ENCODE measurements at places on chromosomes 11 and 22.

DNA sequence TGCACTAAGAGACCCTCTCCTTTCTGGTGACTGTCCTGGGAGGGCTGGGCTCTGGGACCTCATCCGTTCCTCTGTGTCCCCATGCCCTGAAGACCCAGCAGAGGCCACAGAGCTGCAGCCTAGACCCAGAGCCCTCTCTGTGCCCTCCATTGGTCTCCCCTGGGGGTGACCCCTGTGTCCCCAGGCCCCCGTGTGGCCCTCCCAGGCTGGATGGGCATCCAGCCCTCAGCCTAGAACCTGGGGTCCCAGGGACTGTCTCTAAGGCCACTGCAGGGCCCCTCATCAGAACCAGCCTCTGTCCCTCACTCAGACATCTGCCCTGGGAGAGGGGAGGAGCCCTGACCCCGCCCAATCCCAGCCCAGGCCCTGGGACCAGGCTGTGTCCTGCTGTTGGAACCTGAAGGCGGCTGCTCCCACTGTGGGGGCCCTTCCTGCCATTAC, 5.7 kb downstream of the IGLL1 start:
- no peak for DNase-seq

- DNase-seq: peak; percentile 95
These were observed 87.4 kb upstream of the ARHGAP32 start for GRCh38 chr11:129279326-129280026.

DNA sequence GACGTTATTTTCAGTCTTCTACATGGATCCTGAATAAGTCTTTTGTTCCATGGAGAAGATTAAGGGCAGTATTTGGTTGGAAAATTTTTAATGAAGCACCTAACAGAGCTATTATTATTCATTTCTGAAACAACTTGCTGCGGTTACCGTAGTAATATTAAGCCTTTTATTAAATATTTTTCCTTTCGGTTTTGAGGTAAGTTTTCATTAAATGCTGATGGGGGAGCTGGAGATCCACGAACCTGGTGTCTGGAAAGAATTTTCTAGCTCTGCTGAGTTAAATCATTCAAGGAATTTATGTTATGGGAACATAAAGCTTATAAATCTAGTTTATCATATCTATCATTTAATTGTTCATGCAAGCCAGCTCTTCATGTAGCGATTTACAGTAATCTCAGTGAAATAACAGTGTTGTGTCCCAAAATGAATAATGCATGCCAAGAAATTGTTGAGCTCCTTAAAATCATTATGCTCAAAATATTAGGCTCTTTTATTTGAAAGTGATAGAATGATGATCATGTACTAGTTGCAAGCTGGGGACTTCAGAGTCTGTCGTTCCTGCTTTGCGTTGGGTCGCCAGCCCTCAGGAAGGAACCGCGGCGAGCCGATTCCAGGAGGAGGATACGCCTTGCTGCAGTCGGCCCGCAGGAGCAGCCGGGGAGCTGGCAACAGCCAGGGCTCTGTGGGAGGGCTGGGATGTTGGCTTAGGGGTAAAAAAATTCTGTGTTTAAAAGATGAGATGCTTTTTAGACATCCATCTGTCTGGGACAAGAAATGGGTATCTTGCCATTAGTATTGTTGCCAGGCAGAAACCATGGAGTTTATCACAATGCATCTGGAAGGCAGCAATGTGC, 83.1 kb downstream of the TBC1D22A start:
- peak; percentile 39 for DNase-seq

DNA sequence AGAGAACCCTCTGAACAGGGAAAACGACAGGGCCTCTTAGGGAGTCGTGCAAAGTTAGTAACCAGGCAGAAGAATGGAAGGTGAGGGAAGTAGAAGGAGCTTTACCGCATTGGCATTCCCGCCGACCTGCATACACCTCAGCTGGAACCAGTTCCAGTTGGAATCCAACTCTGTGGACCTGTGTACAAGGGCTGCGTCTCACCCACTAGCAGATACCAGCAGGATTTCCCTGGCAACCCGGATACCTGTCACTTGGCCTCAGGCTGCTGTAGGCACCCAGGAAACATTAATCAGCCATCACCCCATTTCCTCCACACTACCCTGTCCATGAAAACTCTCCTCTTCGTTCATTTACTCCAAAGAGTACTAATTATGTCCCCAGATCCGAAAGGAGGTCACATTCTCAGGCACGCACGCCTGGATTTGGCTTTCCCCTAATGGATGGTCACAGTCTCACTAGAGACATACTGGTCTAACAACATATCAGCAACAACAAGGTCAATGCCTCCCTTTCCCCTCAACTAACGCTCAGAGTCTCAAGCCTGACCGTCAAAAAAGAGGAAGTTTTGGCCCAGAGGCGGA, 842 bp downstream of the ARFGAP2 start:
- DNase-seq: no peak

- DNase-seq: no peak
These were observed 220.5 kb upstream of the PITPNB start for GRCh38 chr22:28139516-28139915.

DNA sequence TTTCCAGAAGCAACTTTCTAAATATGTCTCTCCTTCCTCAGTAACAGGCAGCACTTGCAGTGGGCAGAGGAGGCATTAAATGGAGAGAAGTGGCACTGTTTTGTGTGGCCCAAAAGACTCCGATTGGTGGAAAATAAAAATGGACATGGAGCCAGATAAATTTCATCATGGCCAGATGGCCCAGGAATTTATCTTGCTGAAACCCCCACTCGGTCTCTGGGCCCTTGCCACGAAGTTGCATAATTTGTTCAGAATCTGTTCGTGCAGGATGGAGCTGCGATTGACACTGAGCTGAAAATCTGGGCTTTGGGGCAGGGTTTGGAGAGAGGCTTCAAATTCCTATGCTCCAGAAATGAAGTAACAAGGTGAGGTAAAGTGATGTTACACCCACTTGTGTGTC, 65.5 kb downstream of the C11orf91 start:
- peak; percentile 33 for DNase-seq

DNA sequence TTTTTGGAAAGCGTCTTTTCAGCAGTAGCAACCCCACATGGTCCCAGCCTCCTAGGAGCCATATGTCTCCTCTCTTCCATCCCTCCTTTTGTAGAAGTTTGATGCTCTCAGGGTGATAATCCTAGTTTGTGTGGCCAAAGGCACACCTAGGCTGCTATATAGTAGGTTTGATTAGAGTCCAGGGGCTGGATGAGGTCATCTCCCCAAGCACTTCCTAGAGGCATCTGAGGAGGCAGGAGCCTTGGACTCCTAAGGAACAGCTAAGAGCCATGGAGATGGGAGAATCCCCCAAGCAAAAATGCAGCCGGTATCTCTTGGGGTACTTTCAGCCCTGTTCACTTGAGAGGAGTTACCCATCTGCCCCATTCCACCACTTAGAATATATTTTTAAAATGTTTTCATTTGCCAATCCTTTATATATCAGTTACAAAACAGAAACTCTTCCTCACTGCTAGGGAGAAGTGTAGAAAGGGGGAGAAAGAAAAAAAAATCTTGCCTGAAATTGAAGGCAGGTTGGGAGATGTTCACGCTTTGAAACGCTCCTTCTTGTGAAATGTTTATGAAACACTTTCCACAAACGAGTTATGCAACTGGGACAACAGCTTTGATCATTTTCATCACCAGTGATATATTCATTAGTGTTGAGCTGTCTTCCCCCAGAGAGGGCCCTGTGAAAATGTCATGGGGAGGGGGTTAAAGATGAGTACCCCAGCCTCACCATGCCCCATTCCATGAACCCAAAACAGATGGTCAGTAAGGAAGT, 31.9 kb upstream of the TLCD5 start:
- no peak for DNase-seq

- DNase-seq: no peak
These were observed 2.0 kb downstream of the KCNC1 start for GRCh38 chr11:17736579-17736893.

Data from AG08396 (cell line).